ENCODE measurements at places on chromosomes 13 and 19.

- DNase-seq = no peak
These were observed 140.9 kb downstream of the ZNF536 start for GRCh38 chr19:30513082-30513411.

GRCh38 chr13:26722321-26722720, 38.3 kb downstream of the GPR12 start:
- no peak for DNase-seq

GRCh38 chr19:18586306-18586705, 2.3 kb upstream of the REX1BD start:
- no peak for DNase-seq

GRCh38 chr19:48795055-48795684, 15.7 kb downstream of the BCAT2 start:
- peak; percentile 94 for DNase-seq

DNA sequence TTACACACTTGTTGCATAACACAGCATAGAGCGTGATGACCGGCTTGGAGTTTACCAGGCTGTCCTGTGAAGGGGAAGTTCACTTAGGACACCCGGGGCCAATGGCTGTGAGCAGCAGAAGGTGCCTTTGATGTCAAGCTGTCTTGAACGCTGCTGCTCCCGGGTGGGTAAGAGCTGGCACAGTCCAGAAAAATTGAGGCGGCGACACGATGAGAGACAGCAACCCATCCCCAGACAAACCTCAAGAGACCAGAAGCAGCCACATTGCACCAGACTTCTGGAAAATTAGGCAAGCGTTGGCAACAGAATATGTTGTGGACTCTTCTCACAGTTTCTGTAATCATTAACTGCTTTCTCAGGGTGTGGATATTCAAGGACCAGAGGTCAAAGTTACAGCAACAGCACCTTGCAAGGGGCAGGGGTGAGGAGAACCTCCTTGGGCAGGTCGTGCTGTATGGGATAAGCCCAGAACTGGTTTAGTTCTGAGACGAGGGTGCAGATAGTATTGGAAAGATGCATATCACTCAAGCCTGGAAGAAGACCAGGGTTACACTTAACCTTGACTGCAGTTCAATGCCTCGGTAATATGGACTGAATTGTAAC, 10.1 kb downstream of the NFILZ start:
- no peak for DNase-seq

GRCh38 chr19:12984143-12984627, 11.1 kb upstream of the NFIX start:
- no peak for DNase-seq

DNA sequence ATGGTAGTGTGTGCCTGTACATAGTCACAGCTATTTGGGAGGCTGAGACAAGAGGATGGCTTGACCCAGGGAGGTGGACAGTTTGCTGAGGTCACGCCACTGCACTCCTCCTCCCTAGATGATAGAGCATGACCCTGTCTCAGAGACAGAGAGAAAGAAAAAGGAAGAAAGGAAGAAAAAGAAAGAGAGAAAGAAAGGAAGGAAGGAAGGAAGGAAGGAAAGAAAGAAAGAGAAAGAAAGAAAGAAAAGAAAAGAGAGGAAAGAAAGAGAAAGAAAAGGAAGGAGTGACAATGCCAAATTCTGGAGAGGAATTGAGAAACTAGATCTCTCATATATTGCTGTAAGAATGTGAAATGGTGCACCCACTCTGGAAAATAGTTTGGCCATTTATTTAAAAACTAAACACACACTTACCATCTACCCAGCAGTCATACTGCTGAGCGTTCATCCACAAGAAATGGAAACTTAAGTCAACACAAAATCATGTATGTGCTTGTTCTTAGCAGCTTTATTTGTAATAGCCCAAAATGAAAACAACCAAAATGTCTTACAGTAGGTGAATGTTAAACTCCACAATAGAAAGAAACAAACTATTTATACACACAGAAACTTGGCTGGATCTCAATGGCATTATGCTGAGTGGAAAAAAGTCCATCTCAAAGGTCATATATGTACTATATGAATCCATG, 7.5 kb downstream of the TEX101 start:
- no peak for DNase-seq

DNA sequence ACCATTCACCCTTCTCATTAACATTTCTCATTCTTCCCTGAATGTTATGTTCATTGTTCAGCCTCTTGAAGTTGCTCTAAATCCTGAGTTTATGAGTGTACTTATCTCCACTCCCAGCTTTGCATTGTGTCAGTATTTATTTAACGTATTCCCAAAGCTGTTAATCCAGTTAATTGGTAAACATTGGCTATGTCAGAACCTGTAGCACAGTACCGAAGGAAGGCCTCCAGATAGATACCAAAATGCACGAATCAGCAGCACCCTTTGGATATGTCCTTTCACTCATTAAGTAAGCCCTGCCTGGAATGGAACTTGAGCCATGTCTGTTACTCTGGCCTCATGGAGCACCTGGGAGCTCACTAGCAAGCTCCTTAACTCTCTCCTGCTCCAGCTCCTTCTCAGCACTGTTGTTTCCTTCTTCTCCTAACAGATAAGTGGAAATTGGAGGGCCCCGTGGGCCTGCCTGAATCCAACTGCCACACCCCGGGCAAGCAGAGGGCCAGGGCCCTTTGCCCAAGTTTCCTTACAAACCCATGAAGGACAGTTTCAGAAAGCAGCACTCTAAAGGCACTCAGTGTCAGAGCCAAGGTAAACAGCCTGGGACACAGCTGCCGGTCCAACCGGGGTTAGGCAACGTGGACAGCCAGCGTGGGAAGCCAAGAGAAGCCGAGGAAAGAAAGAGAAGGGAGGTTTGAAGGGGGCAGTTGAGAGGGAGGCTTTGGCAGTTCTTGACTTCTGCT, 155.0 kb upstream of the SERP2 start:
- DNase-seq = no peak

DNA sequence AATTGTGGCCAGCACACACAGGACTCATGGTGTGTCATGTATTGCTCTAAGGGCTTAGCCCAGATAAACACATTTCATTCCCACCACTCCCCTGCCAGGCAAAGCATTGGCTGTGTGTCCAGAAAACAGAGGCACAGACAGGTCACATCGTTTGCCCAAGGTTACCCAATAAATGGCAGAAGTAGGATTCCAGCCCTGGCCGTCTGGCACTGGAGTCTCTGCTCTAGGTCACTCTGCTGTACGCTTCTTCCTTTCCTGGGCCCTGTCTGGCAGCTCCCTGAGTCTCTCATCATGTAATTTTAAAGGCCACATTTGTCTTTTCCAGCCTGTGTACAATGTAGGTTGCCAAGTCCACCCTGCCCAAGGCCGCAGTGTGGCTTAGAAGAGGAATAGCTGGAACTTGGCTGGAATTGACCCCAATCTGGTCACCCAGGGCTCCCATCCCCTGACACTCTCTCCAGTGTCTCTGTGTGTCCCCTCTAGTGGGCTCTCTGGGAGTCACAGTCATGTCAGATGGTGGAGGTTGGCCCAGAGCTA, 264.5 kb upstream of the TSHZ3 start:
- DNase-seq = no peak

- peak; percentile 14 for DNase-seq
These were observed 20.9 kb downstream of the COG6 start for GRCh38 chr13:39676315-39676876.

DNA sequence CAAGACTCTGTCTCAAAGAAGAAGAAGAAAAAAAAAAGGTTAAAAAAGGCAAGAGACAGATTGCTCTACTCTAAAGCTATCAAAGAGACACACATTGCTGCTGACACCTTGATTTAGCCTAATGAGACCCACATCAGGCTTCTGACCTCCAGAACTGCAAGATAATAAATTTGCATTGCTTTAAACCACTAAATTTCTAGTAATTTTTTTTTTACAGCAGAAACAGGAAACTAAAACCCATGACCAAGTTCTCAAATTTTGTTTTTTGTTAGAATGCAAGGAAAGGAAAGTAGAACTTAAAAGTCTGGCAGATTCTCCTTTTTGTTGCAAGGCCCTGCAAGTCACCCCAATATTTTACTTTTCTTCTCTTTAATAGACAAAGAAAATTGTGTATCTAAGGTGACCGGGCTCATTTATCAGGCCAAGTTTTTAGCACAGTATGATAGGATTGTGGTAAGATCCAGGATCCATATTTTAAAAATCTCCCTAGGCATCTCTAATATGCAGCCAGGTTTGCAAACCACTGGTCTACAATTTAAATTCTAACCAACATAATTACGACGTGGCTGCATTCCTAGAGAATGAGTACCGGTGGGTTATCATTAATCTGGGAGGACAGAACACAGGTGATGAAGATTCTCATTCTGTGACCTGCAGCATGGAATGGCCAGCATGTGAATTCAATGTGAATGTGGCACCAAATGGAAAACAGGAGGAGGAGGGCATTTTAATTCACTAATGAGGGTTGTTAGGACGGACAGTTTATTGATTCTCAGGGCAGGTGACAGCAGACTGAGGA, 56.7 kb upstream of the MED4 start:
- DNase-seq = no peak

Measured in D341Med (cell line).